ENCODE measurements at places on chromosomes 1 and 21.

GRCh38 chr1:234763367-234763766, 153.4 kb upstream of the IRF2BP2 start:
- DNase-seq = no peak

GRCh38 chr1:112743174-112744008, 28.3 kb upstream of the PPM1J start:
- DNase-seq = no peak

DNA sequence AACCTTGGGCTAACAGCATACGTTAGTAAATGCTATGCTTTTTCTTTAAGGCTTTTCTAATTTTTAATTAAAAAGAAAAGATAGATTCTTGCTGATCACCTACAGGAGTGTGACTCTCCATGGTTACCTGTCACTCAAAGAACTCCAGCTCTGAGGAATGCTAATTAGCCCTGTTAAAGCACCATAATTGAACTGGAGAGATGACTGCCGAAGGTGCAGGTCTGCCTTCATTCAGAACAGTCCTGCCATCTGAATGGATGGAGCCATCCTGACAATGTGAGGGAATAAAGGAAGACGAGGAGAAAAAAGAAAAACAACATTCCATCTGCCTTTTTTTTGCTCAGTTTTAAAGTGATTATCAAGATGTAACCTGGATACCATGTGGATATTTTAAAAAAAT, 94.6 kb downstream of the ATP6V1G3 start:
- no peak for DNase-seq

GRCh38 chr1:1594602-1595260, 5.2 kb downstream of the FNDC10 start:
- DNase-seq = no peak

DNA sequence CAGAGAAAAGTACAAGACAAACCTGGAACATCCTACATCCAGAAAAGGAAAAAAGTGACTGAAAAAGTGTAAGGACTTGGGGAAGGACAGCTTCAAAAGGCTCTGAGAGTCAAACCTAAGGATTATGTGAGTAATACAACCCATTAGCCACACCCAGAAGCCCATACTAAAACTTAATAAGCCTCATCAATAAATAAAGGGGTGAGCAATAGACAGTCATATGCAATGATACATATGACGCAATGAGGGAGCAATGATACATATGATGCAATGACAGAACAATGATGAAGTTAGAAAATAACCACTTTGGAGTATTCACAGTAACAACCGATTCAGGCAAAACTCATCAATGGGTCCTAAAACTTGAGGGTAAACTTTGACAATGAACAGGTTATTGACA, 50.1 kb downstream of the BRWD1 start:
- DNase-seq = no peak

GRCh38 chr1:161727256-161727924, 6.0 kb downstream of the FCRLB start:
- DNase-seq = no peak

DNA sequence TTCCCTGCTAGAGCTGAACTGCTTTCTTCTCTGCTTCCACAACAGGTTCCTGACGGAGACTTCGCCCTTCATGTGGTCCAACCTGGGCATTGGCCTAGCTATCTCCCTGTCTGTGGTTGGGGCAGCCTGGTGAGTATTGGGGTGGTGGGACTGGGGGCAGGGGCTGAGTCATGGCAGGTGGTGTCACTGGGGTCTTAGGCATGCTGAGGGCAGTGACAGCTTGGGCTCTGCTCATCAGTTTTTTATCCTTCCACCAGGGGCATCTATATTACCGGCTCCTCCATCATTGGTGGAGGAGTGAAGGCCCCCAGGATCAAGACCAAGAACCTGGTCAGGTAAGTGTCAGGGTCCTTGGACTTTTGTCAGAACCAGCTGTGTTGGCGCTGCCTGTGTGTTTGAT, 1.3 kb downstream of the ATP6V0B start:
- DNase-seq = no peak

DNA sequence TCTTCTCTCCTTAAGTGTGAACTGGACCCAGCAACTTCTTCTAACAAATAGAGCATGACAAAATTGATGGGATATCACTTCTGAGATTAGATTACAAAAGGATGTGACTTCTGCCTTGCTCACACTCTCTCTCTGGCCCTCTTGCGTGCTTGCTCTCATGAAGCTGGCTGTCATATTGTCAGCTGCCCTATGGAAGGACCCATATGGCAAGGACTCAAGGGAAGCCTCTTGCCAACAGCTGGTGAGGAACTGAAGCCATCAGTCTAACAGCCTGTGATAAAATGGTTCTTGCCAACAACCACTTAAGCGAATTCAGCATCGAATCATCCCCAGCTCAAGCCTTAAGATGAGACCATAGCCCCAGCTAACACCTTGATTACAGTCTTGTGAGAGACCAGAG, 4.8 kb upstream of the TLR5 start:
- no peak for DNase-seq

DNA sequence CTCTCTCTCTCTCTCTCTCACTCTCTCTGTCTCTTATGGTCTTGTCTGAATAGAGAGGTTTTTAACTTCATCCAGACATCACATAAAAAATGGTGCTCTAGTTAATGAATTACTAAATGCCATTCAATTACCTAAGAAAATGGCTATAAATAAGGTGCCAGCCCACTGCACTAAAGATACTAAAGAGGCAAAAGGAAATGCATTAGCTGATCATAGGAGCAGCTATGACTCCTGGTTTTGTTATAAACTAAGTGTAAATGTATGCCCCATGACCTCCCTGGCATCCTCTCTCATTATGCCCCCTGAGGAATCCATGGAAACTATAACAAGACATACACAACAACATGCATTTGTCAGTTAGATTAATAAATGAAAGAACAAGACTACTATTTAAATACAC, 57.5 kb upstream of the PDC start:
- no peak for DNase-seq

GRCh38 chr21:39022035-39022434, 161.2 kb downstream of the PSMG1 start:
- DNase-seq = no peak

- DNase-seq = no peak
These were observed 293.7 kb downstream of the KCTD3 start for GRCh38 chr1:215860833-215861232.
